AG04450 (cell line): ENCODE measurements at places on chromosomes 12 and 14. TPM values are rescaled to one million over a fixed set of nuclear protein-coding genes. Genes with fewer than 3 reads are reported as not detected.

Gene KRT6C
- polyA plus RNA-seq: not detected in 2 replicates

Gene EIF2S3B
- 1.3 and 1.5 TPM in 2 replicates for polyA plus RNA-seq

Gene GLT8D2
- 102 and 119 TPM in 2 replicates for polyA plus RNA-seq

DNA sequence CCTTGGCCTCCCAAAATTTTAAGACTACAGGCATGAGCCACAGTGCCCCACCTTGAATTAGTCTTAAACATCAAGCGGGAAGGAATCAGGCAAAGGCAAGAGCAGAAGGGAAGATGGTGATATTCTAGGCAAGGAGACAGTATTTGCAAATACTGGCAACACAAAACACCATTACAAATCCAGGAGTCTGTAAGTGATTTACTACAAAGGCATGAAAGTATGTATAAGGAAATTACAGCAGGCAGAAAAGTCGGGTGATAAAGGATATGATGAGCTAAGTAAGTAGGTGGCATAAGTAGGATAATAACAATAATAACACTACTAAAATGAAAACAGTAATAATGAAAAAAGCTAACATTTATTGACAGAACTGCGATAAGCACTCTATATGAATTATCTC, 28.5 kb downstream of the FMNL3 start:
- DNase-seq: no peak

DNA sequence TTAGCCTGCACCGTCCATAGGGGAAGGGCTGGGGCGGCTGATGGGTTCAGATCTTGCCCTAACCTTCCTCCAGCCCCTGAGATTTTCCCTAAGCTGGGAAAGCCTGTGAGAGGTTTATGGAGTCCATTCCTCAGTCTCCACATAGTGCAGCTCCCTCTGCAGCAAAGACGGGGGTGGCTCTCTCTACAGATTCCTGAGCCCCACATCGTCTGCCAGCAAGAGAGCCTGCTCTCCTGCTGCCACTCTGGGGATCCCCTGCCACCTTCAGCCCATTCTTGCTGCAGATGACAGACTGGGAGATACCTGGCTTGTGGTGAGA, 3.1 kb downstream of the SMIM41 start:
- DNase-seq: no peak

DNA sequence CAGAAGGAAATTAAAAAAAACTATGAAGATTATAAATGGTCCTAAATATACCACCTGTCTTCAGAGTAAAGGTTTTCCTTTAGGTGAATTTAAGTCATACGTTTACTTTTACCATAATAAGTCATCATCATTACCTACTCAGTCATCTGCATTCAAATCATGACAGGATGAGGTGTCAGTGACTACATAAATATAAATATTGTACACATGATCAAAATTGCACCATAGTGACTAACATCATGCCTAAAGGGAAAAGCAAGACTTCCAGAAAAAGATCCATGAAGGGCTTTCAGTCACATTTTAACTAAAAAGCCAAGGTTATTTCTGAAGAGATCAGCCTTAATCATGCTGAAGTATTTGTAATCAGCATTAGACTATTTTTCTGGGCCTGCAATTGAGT, 759.9 kb upstream of the FLRT2 start:
- DNase-seq: no peak

- peak; percentile 75 for DNase-seq
These were observed 36.6 kb downstream of the DCAF4 start for GRCh38 chr14:72962829-72963312.

DNA sequence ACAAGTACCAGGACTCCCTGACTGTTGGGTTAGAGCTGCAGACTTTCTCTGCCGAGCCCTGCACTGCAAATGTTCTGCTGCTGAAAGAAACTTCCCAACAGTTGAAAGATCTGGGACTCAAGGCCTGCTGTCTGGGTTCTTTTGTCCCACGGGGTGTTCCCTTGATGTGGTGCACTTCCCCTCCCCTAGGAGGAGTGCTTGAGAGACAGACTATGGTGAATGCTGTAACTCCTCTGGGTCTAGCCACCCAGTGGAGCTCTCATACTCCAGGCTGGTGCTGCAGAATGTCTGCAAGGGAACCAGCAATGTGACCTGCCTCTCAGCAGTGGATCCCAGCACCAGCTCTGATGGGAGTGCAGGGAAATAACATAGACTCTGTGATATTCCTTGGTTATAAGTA, 129.2 kb upstream of the SLCO1B1 start:
- DNase-seq: no peak

- DNase-seq: no peak
These were observed 55.0 kb downstream of the CCDC85C start for GRCh38 chr14:99548871-99549515.
